CD8-positive, alpha-beta memory T cell (primary cell): ENCODE measurements at places on chromosomes 7 and 10. TPM values are rescaled to one million over a fixed set of nuclear protein-coding genes. Genes with fewer than 3 reads are reported as not detected.

The CDHR3 gene
- total RNA-seq = 0.55 TPM

The C7orf57 gene
- 0.66 TPM for total RNA-seq

The MUC12 gene
- not detected for total RNA-seq

The HPSE2 gene
- total RNA-seq = not detected

The ADRA2A gene
- not detected for total RNA-seq

The SKIDA1 gene
- 0.35 TPM for total RNA-seq

The ASB15 gene
- total RNA-seq = not detected

GRCh38 chr10:112849546-112849945 is 100.5 kb upstream of the TCF7L2 start:
- DNase-seq = no peak
- no peaks in the 10 kb centered on the region for H3K27me3 ChIP-seq
- no peaks in the 10 kb centered on the region for H3K4me1 ChIP-seq
- no peak overlapping the region for H3K4me3 ChIP-seq

GRCh38 chr10:128339753-128340152 is 213.5 kb upstream of the MKI67 start:
- H3K36me3 ChIP-seq = no peaks in the 10 kb centered on the region
- no peak for DNase-seq
- no peak overlapping the region for H3K4me3 ChIP-seq
- no peak overlapping the region for H3K27ac ChIP-seq
- H3K4me1 ChIP-seq = no peaks in the 10 kb centered on the region
- no peaks in the 10 kb centered on the region for H3K27me3 ChIP-seq

- H3K4me3 ChIP-seq = no peak overlapping the region
- H3K27ac ChIP-seq = no peak overlapping the region
- H3K4me1 ChIP-seq = no peaks in the 10 kb centered on the region
- no peaks in the 10 kb centered on the region for H3K36me3 ChIP-seq
- no peak for DNase-seq
Observed at GRCh38 chr7:74365322-74366022, 76.3 kb downstream of the CLIP2 start.

DNA sequence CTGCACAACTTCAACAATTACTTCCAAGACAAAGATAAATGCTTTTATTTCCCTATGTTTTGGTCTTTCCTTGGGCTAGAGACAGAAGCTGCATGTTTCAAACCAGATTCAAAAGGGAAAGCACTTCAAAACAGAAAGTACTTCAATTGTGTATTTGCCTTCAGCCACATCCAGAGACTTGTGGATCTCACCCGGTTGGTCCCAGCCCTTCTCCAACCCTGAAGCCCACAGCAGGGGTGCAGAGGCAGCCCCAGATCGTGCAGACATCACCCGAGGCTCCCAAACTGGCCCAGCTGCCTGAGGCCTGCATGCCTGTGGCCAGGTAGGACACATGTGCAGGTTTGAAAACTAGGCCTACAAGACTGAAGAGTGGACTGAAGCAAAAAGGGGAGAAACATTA is 80.8 kb downstream of the ALOX5 start:
- H3K27me3 ChIP-seq = no peaks in the 10 kb centered on the region
- H3K27ac ChIP-seq = no peak overlapping the region
- peaks cover 15% of the 10 kb centered on the region for H3K36me3 ChIP-seq
- DNase-seq = no peak
- H3K4me3 ChIP-seq = no peak overlapping the region
- H3K4me1 ChIP-seq = no peaks in the 10 kb centered on the region

- H3K27me3 ChIP-seq = no peaks in the 10 kb centered on the region
- H3K4me3 ChIP-seq = peak overlapping the region; percentile 98
- H3K36me3 ChIP-seq = no peaks in the 10 kb centered on the region
- H3K27ac ChIP-seq = peak overlapping the region; percentile 87
- H3K4me1 ChIP-seq = peaks cover 46% of the 10 kb centered on the region
- DNase-seq = no peak
Observed at GRCh38 chr7:144835155-144835611, 670 bp downstream of the TPK1 start.

DNA sequence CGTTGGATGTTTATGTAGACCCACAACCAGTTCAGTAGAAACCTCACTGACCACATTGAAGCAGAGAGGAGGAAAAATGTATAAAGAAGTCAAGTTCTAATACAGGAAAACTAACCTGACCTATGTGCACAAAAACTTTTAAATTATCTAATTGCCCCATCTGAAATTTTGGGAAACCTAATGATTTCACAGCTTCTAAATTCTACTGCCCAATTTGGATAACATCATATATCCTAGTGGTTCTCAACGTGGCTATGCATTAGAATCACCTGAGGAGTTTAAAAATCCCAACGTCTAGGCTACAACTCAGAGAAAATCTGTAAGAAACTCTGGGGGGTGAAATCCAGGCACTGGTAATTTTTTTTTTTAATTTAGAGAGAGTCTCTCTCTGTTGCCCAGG is 7.3 kb downstream of the AKR1B10 start:
- H3K4me3 ChIP-seq = no peak overlapping the region
- no peak overlapping the region for H3K27ac ChIP-seq
- DNase-seq = no peak
- H3K4me1 ChIP-seq = no peaks in the 10 kb centered on the region

DNA sequence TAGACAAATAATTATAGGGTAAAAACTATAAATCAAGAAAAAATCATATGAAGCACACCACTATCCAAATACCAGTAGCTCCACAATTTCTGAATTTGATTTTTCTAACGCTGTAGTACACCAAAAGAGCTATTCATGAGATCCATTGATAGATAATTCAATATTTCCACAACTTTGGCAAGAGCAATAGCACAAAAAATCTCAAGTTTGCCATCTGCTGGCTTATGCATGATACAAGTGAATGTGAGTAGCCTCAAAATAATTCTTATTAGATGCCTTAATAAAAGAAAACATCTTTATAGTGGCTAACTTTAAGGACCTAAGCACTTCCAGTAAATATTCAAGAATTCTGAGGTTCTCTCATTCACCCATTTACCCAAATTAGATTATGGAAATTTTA is 2.2 kb upstream of the TMEM196 start:
- no peak overlapping the region for H3K27ac ChIP-seq
- H3K4me1 ChIP-seq = no peaks in the 10 kb centered on the region
- no peak overlapping the region for H3K4me3 ChIP-seq
- DNase-seq = no peak
- H3K36me3 ChIP-seq = no peaks in the 10 kb centered on the region

DNA sequence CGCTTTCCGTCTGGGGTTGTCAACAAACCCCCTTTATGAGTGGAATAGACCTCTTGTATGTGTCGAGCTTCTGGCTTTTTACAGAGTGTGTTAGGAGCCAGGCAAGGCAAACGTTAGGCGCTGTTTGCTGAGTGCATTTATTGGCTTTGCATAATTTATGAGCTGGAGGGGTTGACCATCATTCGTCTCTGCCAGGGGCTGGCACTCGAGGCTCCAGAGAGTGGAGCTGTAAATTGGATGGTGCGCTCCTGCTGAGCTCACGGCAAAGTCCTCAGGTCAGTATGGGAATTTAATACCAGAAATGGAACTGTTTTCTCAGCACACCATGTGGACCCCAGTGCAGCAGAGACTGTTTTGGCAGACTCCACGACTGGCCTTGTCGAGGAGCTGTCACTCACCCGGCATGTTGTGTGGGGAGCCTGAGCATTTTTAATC is 699.4 kb upstream of the GALNT17 start:
- H3K27ac ChIP-seq = no peak overlapping the region
- no peaks in the 10 kb centered on the region for H3K4me1 ChIP-seq
- no peak overlapping the region for H3K4me3 ChIP-seq
- H3K27me3 ChIP-seq = no peaks in the 10 kb centered on the region
- DNase-seq = no peak
- no peaks in the 10 kb centered on the region for H3K36me3 ChIP-seq

DNA sequence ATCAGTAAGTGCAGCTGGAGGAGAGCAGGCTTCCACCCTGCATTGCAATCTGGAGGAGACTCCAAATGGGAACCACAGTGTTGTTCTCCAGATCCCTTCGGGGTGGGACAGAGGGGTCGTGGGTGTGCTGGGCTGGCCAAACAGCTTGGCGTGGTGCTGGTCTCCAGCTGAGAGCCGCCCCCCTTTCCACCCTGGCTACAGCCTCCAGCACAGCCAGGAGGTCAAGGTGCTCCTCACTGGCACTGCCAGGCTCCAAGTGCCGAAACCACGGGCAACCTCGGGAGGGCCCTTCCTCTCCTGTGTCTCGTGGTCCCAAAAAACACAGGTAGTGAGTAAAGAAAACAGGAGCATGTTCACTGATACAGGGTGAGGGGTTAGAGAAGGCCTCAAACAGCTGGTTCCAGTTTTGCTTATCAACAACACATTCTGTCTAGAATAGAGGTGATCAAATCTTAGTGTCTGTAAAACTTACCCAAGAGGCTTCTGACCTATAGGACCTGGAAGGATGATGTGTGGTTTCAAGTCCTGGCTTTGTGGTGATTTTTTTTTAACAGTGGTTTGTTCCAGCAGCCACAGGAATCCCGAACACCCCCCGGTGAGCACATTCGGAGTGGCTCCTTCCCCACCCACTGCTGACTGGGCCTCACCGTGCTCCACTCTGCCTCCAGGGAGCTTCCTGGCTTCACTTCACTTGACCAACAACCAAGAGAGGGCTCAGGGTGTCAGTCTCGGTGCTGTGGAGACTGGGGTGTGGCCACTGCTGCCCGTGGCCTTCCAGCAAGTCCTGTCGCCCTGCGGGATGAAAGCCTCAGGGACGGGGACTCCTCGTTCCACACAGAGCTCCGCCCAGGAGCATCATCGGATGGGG is 31.2 kb upstream of the EN2 start:
- no peak overlapping the region for H3K27ac ChIP-seq
- no peak overlapping the region for H3K4me3 ChIP-seq
- H3K4me1 ChIP-seq = no peaks in the 10 kb centered on the region

GRCh38 chr7:72266771-72267170 is 145.4 kb downstream of the CALN1 start:
- no peak overlapping the region for H3K27ac ChIP-seq
- no peak for DNase-seq

- no peaks in the 10 kb centered on the region for H3K4me1 ChIP-seq
- DNase-seq = no peak
- no peak overlapping the region for H3K27ac ChIP-seq
- H3K36me3 ChIP-seq = no peaks in the 10 kb centered on the region
- no peaks in the 10 kb centered on the region for H3K27me3 ChIP-seq
Observed at GRCh38 chr10:121080281-121080891, 229.2 kb downstream of the WDR11 start.

GRCh38 chr10:109308971-109309370 is 614.3 kb downstream of the XPNPEP1 start:
- no peak for DNase-seq
- no peaks in the 10 kb centered on the region for H3K27me3 ChIP-seq
- no peaks in the 10 kb centered on the region for H3K4me1 ChIP-seq
- H3K4me3 ChIP-seq = no peak overlapping the region
- H3K27ac ChIP-seq = no peak overlapping the region

DNA sequence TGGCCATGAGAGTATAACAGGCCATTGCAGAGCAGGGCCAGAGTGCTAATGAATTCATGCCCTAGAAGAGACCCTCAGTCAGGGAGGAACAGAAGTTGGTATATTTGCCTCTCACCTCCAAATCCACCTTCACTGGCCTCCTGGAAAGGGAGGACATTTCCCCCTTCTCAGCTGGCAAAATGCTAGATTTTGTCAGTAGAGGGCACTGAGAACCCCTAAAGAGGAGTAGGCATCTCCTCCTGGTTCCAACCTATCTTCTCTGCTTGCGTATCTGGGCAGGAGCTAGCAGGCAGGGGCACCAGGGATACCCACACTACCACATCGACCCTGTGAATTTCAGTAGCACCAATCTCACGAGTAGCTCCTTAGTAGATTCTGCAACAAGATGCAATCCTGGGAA is 79.8 kb upstream of the GHITM start:
- no peak overlapping the region for H3K27ac ChIP-seq
- no peaks in the 10 kb centered on the region for H3K4me1 ChIP-seq
- H3K4me3 ChIP-seq = no peak overlapping the region
- no peaks in the 10 kb centered on the region for H3K27me3 ChIP-seq
